ENCODE measurements at places on chromosomes 11 and 22. TPM values are rescaled to one million over a fixed set of nuclear protein-coding genes. Genes with fewer than 3 reads are reported as not detected.

BLID gene
- 0.39 TPM for total RNA-seq

GGT5 gene
- 32.3 TPM for total RNA-seq

PRRG4 gene
- total RNA-seq, result not detected

NTM gene
- total RNA-seq, result 61.4 TPM

SYNGR1 gene
- 6.5 TPM for total RNA-seq

CBL gene
- total RNA-seq, result 16.5 TPM

C1QTNF5 gene
- total RNA-seq, result 11.9 TPM

TMPRSS6 gene
- not detected for total RNA-seq

OR51E2 gene
- total RNA-seq, result not detected

TEX12 gene
- total RNA-seq, result not detected

AIFM3 gene
- total RNA-seq, result 0.80 TPM

ASRGL1 gene
- total RNA-seq, result 1.8 TPM

Measured in epithelial cell of alveolus of lung (primary cell).